ENCODE measurements at places on chromosomes 6 and 20.

- no peak for DNase-seq
These were observed 183.6 kb downstream of the COL9A1 start for GRCh38 chr6:70119218-70119835.

DNA sequence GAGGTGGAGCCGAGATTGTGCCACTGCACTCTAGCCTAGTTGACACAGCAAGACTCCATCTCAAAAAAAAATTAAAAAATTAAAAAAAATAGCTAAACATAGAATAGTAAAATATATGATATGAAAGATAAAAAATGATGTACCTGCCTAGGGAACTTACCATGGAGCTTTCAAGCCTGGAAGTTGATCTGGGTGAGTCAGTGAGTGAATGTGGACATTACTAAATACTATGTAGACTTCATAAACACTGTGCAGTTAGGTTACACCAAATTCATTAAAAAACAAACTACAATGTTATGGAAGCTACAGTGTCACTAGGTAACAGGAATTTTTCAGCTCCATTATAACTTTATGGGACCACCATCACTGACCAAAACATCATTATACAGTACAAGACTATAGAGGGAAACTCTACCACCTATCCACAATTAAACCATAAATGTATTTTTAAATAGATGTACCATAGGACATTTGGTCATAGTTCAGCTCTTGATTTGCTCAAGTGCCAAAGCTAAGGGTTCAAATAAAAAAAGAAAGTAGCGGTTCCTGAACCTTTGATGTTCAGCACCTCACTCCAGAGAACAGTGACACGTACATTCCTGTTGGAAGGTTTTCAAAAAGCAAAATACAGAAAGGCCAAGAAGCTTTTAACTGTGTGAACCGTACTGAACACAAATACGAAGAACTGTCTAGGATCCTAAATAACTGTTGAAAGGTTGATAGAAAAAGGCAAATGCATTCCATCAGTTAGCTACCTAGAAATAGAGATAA, 52.4 kb upstream of the SPDEF start:
- DNase-seq: no peak

GRCh38 chr6:67131827-67132226, 1424.8 kb upstream of the EYS start:
- no peak for DNase-seq

DNA sequence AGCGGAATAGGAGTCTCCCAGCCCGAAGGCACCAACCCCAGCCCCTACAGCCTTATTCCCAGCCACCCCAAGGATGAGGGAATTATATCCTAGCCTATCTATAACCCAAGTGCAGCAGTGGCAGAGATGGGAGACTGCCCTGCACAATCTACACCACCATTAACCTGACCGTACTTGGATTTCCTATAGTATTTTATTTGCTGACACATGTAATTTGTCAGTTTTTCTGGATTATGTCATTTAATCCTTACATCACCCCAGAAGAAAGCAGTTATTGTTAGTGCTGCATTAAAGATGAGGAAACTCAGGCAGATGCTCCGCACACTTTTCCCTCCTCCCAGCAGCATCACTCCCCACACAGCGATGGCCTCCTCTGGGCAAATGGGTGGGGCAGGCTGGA, 6.0 kb downstream of the BFSP1 start:
- DNase-seq: no peak

GRCh38 chr6:161829291-161829729, 555.4 kb upstream of the AGPAT4 start:
- no peak for DNase-seq

DNA sequence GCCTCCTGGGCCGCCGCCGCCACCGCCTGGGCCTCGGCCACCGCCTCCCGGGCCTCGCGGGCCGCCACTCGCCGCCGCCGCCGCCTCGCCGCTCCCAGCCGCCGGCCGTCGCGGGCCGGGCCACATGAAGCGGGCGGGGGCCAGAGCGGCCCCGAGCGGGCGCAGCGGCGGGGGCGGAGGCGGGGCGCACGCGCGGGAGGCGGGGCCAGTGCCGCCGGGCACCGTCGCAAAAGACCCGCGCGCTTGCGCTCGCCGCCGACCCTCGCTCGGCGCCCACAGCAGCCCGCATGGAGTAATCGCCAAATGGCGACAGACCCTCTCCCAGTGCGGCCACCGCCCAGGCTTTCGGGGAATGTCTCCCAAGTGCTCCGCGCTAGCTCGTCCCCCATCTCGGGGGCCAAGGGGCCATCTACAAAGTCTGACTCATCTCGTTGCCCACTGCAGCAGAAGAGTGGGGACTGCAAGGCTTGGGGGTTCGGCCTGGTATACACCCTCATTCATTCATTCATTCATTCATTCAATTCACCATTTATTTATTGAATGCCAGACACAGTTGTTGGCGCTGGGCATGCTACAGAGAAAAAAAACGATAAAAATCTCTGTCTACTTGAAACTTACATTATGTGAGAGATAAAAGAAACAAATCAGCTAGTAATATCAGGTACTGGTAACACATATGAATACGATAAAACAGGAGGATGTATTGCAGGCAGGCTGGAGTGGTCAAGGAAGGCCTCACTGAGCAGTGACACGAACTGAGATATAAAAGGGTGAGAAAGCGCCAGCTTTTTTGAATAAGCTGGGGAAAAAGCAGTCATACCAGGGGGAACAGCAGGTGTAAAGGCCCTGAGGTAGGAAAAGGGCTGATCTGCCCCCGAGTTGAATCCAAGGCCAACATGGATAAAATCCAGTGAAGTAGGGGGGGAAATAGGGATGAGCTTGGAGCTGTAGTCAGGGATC, at the start of gene B4GALT5:
B4GALT5 (minus strand) TSS at position 126 of the 960 bp plus-strand sequence. CDS start 188 bp downstream, outside the sequence.
- peak; percentile 66 for DNase-seq

- peak; percentile 52 for DNase-seq
These were observed 3.8 kb upstream of the E2F1 start for GRCh38 chr20:33689973-33690372.

DNA sequence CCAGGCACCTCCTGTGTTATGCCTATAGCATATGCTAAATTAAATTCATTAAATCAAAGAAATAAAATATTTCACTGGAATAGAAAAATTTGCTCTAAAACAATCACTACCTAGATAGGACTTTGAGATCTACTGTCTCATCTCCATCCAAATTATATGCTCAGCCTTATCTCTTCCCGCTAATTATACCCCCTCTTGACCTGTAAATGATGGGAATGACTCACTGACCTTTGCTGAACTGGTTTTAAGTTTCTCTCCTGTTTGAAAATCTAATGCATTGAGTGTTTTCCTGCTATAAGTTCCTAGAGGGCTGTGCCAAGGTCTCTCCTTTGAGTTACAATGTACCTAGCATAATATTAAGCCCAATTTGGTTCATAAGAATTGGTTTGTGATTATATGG, 110.1 kb downstream of the BMP2 start:
- DNase-seq: no peak

- DNase-seq: peak; percentile 58
These were observed 1.5 kb downstream of the ZNFX1 start for GRCh38 chr20:49276161-49276960.

DNA sequence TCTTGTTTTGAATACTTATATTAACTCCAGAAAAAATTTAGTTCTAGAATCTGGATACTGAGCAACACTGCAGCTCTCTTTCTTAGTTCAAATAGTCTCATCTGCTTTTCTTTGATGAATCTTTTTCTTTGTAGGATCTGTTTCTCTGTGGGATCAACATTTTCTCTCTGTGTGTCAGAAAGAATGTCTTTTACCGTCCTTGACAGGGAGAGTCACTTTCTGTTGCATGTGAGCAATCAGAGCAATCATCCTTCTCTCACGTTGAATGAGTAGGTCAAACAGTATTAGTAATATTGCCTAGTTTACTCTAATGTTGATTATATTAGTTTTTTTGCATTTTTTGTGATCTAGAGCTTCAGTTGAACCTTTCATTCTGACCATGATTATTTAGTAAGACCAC, 130.9 kb downstream of the TRMT11 start:
- DNase-seq: no peak

DNA sequence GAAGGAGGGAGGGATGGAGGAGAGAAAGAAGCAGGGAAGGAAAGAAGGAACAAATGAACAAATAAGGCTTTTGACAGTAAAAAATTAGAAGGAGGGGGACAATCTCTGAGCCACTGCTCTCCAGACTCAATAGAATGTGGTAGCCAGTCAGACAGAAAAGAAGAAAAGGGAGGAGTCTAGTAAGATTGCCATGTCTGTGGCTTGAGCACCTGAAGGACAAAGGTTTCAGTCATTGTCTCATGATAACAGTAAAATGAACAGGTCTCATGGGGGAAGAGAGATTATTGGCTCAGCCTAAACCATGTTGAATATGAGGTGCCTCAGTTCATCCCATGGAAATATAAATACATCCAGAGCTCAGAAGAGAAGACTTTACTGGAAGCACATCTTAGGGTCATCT, 14.0 kb upstream of the LOC128125822 start:
- DNase-seq: no peak

GRCh38 chr6:122713138-122713537, 66.4 kb upstream of the FABP7 start:
- no peak for DNase-seq

- DNase-seq: no peak
These were observed 220.4 kb downstream of the KHDC1L start for GRCh38 chr6:73004861-73005260.

GRCh38 chr6:4794140-4794707, 18.0 kb downstream of the CDYL start:
- no peak for DNase-seq

- DNase-seq: no peak
These were observed 117.2 kb upstream of the THBS2 start for GRCh38 chr6:169370666-169371343.

- DNase-seq: peak; percentile 19
These were observed 12.0 kb upstream of the CCDC170 start for GRCh38 chr6:151481786-151482185.

DNA sequence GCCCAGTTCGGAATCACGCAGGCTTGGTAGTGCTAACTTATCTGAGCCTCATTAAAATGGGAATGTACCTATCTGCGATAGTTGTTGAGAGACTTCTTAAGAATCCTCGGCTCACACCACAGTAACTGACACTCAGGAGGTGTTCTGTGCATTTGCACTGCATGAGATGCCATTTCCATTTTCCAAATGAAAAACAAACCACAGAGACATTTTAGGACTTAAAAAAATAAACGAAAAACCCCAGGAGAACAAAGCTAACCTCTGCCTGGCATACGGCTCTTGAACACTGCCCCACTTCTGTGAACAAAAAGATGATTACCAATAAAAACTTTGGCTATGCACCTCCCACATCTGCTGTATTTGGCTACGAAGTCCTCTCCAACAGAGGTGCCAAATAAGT, 37.6 kb downstream of the BEND3 start:
- no peak for DNase-seq

GRCh38 chr6:47698342-47698787, at the start of gene ADGRF4:
TSS of gene ADGRF4 (plus strand) at chr6:47698580. CDS start at chr6:47707246, 8,666 bp downstream.
- no peak for DNase-seq

GRCh38 chr20:11246251-11246775, 572.5 kb upstream of the JAG1 start:
- no peak for DNase-seq

GRCh38 chr6:52059821-52060220, 27.6 kb downstream of the PKHD1 start:
- DNase-seq: no peak

- DNase-seq: no peak
These were observed 54.4 kb downstream of the TOX2 start for GRCh38 chr20:43969028-43969447.

DNA sequence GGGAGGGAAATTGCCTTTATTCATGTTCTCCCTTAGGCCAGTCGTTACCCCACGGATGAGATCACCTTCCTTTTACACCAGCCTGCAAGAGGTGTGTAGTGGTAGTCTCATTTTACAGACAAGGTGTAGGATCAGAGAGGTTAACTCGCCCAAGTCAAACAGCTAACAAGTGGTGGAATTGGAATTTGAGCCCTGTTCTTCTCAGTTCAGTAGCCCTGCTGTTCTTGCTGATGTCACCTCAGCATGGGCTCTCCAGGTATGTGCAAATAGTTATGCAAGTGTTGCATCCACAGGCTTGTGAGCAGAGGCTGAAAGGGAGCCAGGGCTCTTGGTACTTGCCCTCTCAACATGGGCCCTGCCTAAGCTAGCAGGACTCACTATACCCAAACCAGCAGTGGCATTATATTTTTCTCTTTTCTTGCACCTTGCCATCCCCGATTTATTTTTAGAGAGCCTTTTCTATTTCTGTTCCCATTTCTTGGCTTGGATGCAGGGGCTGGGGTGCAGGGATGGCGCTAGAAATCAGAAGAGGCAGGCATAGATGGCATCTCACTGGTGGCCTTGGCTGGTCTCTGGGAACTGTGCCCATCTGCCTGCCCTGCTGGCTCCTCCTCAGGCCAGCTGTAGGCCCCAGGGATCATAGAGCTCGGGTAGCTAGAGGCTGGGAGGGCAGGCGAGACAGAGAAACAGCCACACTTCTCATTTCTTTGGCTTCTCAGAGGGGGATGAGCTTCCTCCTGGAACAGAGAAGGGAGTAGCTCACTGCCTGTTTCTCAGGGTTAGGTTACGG, 18.2 kb downstream of the PPARD start:
- DNase-seq: no peak

GRCh38 chr6:106539936-106540335, 89.4 kb downstream of the RTN4IP1 start:
- DNase-seq: no peak

DNA sequence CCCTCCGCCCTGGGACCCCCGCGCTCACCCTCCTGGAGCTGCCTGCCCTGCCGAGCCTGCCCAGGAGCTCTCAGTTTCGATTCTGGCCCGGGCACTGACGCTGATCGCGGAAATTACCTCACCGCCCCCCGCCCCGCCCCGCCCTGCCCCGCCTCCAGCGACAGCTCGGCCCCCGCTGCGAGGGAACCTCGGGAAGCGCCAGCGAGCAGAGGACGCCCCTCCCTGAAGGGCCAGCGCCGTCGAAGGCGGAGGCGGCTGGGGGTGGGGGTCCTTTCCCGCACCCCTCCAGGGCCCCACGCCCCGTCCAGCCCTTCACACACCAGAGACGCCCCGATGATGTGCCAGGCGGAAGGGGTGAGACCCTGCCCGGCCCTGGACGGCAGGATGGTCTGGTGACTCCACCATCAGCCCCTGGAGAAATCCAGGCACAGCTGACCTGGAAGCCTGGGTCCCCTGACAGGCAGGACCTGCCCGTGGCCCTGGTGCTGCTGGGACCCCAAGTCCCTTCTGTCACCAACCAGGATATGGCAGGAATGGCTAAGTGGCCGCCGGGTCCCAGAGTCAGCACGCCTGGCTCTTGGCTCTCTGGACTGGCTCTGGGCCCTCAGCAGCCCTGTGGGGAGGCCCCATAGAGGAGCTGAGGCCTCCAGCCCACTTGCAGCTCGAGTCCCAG, at the start of gene HELZ2:
HELZ2 (minus strand) TSS at position 84 of the 673 bp plus-strand sequence. CDS start 1,854 bp downstream, outside the sequence.
- peak; percentile 85 for DNase-seq

- no peak for DNase-seq
These were observed 45.9 kb downstream of the KCNS1 start for GRCh38 chr20:45055056-45055455.

DNA sequence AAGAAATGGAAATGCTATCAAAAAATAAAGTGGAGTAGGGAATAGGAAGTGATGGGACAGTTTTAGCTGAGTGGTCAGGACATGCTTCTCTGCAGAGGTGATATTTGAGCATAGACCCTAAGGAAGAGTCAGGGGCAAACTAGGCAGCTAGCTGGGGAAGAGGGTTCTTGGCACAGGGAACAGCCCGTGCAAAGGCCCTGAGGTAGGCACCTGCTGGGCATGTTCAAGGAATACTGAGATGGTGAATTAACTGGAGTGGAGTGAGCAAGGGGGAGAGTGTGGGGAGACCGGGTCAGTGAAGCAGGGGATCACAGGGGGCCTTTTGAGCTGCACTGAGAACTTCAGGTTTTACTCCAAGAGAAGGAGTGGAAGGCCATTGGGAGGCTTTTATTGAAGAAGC, 7.5 kb upstream of the SIRPA start:
- DNase-seq: no peak

GRCh38 chr6:40936818-40937251, 102.2 kb downstream of the UNC5CL start:
- no peak for DNase-seq

All from CD4-positive, alpha-beta T cell treated with Interleukin-10 for 1 hour (primary cell).